Esophagus squamous epithelium (tissue), 5 donors: ENCODE measurements at places on chromosomes 13 and 19. TPM values are rescaled to one million over a fixed set of nuclear protein-coding genes. Genes with fewer than 3 reads are reported as not detected.

Gene CYP4F8
- not detected for total RNA-seq

Gene WDR88
- total RNA-seq, result not detected

DNA sequence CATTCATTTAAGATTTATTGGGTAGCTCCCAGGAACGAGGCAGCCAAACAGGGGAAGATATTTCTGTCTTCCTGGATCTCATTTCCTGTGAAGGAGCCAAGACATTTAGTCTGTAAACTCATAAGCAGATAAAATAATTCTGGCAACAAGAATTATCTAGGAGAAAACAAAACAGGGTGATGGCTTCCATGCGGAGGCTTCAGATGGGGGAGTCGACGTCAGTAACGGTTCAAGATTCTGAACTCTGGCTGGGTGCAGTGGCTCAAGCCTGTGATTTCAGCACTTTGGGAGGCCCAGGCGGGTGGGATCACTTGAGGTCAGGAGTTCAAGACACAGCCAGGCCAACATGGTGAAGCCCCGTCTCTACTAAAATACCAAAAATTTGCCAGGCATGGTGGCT is 1.3 kb downstream of the GNA15 start:
- DNase-seq, result no peak

Gene PTH2
- not detected for total RNA-seq
